ENCODE measurements at places on chromosomes 5 and 9. TPM values are rescaled to one million over a fixed set of nuclear protein-coding genes. Genes with fewer than 3 reads are reported as not detected.

PIGO gene
- 16.4 TPM for total RNA-seq

GRCh38 chr9:100092066-100092465 is 6.7 kb downstream of the ERP44 start:
- DNase-seq: no peak

GRCh38 chr9:131144201-131144600 is 18.8 kb downstream of the NUP214 start:
- no peak for DNase-seq

GRCh38 chr5:143338658-143339366 is 64.7 kb downstream of the NR3C1 start:
- no peak for DNase-seq

DNA sequence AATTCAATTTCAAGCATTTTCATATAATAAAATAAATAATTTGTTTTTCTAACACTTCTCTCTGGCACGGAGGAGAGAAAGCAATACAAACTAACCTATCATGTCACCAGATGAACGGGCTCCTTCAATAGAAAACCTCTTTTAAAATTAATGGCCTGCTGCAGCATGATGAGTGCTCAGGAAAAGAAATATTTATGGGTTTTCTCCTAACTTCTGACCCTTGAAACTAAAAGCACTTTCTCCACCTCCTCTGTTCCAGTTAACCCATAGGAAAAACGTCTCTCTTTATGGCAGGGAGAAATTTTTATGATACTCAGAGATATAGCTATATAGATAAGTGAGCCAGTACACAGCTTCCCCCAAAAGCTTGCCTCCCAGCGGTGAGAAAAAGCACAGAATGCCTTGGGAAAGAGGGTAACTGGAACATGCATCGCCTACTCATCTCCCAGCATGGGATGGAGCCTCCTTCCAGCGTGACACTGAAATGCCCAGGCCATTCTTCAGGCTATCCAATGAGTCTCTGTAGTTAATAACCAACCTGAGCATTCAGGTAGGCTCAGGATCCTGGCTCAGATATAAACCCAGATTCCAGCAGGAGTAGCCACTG is 963.0 kb upstream of the DMAC1 start:
- no peak for DNase-seq

DNA sequence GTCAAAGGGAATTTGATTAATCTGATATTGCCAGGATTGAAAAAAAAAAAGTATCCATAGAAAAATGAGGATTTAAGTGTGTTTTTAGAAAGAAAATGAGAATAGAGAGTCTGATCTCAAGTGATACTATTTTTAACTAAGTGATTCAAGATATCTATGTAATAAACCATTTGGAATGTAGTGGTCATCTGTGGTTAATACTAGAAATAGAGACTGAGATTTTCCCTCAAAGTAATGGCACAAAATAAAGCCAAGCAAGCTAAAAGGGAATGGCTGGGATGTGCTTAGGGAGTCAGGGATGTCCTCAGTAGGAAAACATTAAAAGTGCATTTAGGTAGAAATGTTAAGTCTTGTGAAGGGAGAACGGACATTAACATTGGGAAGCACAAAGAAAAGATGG is 90.6 kb downstream of the FBXO4 start:
- no peak for DNase-seq

DNA sequence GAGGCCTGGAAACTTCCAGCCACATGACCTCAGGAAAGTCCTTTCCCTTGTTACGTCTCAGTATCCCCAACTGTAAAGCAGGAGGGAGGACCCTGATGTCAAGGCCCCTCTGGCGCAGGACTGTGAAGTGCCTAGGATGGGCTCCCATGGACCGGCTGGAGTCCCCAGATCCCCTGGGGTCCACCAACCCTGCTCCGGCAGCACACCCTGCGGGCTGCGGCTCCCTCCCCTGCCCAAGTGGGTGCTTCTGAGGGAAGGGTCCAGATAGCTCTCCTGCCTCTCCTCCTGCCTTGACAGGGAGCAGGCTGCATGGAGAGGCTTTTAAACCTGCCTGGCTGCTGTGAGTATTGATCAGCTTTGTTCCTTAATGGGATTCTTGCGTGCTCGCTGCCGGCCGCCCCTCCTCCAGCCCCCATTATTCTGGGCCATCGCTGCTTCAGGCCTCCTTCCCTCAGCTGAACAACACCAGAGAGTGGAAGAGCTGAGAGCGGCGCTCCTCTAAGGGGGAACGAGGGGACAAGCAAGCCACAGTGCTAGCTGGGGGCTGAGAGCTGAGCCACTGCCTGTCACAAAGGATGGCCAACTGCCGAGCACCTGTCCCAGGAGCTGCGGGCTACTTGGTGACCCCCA is 25.6 kb upstream of the NTNG2 start:
- no peak for DNase-seq

MRPS30 gene
- 51.5 TPM for total RNA-seq

- no peak for DNase-seq
Measured at GRCh38 chr9:92608909-92609445, 61.0 kb downstream of the IPPK start.

Measured in CD8-positive, alpha-beta T cell (primary cell).